ENCODE measurements at places on chromosomes 2 and 18.
A peak's percentile ranks its signal among the peaks of the same experiment; 100 is the strongest.

GRCh38 chr2:54999182-54999581 is 51.1 kb downstream of the RTN4 start:
- H3K4me1 ChIP-seq = no peaks in the 10 kb centered on the region
- H3K27ac ChIP-seq = no peak overlapping the region
- no peak overlapping the region for H3K4me3 ChIP-seq
- no peak for DNase-seq

DNA sequence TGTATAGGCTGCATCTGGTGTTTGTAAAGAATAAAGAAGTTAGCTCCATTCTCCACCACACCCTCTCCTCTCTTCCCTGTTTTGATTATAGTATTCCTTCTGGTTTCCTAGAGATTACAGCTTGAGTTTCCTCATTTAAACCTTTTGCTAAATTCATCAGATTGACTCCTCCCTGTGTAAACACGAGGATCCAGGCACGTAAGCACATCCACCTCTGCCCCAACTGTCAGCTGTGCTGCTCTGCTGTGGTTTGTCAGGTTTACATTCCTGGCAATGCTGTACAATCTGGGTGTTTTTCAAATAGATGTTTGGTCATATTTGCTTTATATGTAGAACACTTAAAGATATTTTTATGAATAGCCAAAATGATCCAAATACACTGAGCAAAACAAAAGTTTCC is 302.8 kb downstream of the PTGR3 start:
- no peaks in the 10 kb centered on the region for H3K4me1 ChIP-seq
- no peaks in the 10 kb centered on the region for H3K27me3 ChIP-seq
- no peak overlapping the region for H3K4me3 ChIP-seq

- no peaks in the 10 kb centered on the region for H3K36me3 ChIP-seq
- H3K4me3 ChIP-seq = peak overlapping the region; percentile 83
- peaks cover 53% of the 10 kb centered on the region for H3K4me1 ChIP-seq
- no peaks in the 10 kb centered on the region for H3K27me3 ChIP-seq
These were observed 1.0 kb upstream of the PUM2 start for GRCh38 chr2:20351555-20352229.

DNA sequence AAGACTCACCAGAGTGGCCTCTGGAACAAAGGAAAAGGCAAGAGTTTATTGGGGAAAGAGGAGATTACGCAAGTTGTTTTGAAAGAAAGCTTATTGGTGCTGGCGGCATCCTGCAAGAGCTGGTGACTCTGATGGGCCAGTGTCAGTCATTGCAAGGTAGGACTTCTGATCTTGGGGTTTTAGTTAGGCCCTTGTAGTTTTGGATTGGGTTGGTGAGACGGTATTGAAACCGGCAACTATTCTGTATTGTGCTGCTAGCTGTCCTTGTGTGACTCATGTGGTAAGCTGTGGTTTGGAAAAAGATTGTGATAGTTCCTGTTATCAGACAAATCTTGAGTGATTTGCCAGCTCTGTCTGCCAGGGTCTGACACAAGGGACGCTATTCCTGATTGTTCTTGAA is 159.1 kb upstream of the PIEZO2 start:
- no peaks in the 10 kb centered on the region for H3K27me3 ChIP-seq
- H3K36me3 ChIP-seq = no peaks in the 10 kb centered on the region
- H3K27ac ChIP-seq = no peak overlapping the region

DNA sequence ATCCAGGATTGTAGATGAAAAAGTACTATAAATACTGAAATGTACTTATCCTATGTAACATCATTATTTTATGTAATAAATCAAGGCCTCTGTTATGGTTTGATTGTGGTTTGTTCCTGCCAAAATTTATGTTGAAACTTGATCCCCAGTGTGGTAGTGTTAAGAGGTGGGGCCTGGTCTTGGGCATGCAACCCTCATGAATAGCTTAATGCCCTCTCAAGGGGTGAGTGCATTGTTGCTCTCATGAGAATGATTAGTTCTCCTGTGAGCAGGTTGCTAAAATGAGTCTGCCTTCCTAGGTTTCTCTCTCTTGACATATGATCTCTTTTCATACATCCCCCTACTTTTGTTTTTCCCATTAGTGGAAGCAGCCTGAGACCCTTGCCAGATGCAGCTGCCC is 915.4 kb downstream of the TSN start:
- H3K4me3 ChIP-seq = no peak overlapping the region
- no peaks in the 10 kb centered on the region for H3K36me3 ChIP-seq
- no peaks in the 10 kb centered on the region for H3K27me3 ChIP-seq
- H3K4me1 ChIP-seq = no peaks in the 10 kb centered on the region
- no peak for DNase-seq

DNA sequence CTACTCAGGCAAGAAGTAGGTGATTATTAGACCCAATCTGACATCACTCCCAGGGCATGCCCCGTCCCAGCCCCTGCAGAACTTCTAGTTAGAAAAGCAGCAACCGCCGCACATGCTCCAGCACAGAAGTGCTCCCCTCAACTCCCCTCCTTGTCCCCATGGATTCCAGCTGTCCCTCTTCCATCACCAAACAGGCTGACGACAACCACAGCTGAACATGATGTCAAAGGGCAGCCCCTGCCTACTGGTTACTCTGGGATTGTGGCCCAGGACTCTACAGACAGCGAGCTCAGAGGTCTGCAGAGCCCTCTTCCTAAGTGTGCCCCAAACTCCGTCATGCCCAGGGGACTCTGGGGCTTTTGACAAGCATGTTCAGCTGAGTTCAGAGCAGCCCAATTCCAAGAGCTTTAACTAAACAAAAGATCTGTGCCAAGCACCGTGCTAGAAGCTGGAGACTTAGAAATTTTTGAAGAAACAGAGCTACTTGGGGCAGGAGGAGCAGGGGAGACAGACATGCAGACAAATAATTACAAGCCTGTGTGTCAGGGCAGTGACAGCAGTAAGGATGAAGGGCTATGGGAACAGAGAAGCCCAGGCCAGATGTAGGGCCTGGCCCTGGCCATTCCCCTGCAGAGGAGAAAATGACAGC is 148.1 kb downstream of the BCL11A start:
- no peak overlapping the region for H3K27ac ChIP-seq
- H3K4me1 ChIP-seq = no peaks in the 10 kb centered on the region
- no peak for DNase-seq
- no peaks in the 10 kb centered on the region for H3K27me3 ChIP-seq

DNA sequence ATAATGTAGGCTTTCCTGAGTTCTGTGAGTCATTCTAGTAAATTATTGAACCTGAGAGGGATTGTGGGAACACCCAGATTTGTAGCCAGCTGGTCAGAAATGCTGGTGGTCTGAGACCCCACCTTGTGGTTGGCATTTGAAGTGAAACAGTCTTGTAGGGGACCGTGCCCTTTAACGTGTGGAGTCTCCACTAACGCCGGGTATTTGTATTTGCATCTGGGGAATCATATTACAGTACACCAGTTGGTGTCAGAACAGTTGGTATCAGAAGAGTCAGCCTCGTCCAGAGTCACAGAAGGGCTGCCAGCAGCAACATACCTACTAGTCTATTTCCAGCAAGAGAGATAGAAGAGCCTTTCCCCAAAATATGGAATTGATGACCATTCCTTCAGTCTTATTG is 38.3 kb upstream of the PTPN4 start:
- peak; percentile 33 for DNase-seq
- no peak overlapping the region for H3K27ac ChIP-seq
- H3K27me3 ChIP-seq = peaks cover 28% of the 10 kb centered on the region
- no peaks in the 10 kb centered on the region for H3K36me3 ChIP-seq
- no peak overlapping the region for H3K4me3 ChIP-seq

DNA sequence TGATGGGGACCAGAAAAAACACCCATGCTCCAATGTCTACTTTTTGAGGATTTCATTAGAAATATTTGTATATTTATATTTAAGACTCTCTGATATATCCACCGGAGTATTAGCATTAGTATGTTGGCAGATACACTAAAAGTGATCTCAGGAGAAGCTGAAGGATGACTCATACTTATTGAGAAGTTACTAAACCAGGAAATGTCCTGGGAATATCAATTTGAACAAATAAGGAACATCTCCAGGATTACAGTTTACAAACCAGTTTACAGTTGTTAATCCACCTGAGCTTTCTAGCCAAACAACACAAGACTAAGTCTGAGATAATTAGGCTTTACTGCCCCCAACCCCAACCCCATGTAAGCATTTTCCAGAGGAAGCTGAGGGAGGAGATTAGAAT is 16.1 kb upstream of the DPP4 start:
- no peaks in the 10 kb centered on the region for H3K27me3 ChIP-seq
- no peak overlapping the region for H3K4me3 ChIP-seq
- peaks cover 66% of the 10 kb centered on the region for H3K4me1 ChIP-seq
- no peaks in the 10 kb centered on the region for H3K36me3 ChIP-seq
- no peak overlapping the region for H3K27ac ChIP-seq
- DNase-seq = no peak

DNA sequence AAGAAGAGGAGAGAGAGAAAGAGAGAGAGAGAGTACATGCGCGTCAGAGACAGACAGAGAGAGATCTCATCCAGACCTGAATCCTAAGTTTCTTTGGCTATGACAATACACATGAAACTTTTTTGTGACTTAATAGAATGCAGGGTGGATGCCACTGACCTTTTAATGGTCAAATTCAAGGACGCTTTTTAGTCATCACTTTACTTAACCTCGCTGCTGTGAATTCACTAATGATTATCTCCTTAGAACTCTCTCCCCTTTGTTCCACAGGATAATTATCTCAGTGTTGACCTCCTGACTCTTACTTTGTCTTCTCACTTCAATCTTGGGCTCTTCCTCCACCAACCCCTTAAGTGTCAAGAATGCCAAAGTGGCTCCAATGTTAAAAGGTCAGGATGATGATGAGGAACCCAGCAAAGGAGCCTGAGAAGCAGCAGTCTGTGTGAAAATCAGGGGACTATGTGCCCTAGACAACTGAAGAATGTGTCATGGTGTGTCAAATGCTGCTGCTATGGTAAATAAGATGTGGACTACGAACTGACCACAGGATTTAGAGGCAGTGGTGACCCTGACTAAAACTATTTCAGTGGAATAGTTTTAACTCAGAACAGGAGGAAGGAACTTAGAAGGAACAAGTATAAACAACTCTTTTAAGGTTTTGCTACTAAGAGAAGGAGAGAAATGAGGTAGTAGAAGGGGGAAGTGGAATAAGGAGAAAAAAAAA is 382.1 kb downstream of the ZEB2 start:
- H3K27me3 ChIP-seq = no peaks in the 10 kb centered on the region
- peaks cover 14% of the 10 kb centered on the region for H3K4me1 ChIP-seq
- H3K4me3 ChIP-seq = no peak overlapping the region
- peak overlapping the region; percentile 7 for H3K27ac ChIP-seq
- no peaks in the 10 kb centered on the region for H3K36me3 ChIP-seq

GRCh38 chr2:62099050-62099449 is 96.9 kb upstream of the B3GNT2 start:
- no peaks in the 10 kb centered on the region for H3K4me1 ChIP-seq
- no peaks in the 10 kb centered on the region for H3K27me3 ChIP-seq
- H3K27ac ChIP-seq = no peak overlapping the region
- DNase-seq = no peak
- no peaks in the 10 kb centered on the region for H3K36me3 ChIP-seq

DNA sequence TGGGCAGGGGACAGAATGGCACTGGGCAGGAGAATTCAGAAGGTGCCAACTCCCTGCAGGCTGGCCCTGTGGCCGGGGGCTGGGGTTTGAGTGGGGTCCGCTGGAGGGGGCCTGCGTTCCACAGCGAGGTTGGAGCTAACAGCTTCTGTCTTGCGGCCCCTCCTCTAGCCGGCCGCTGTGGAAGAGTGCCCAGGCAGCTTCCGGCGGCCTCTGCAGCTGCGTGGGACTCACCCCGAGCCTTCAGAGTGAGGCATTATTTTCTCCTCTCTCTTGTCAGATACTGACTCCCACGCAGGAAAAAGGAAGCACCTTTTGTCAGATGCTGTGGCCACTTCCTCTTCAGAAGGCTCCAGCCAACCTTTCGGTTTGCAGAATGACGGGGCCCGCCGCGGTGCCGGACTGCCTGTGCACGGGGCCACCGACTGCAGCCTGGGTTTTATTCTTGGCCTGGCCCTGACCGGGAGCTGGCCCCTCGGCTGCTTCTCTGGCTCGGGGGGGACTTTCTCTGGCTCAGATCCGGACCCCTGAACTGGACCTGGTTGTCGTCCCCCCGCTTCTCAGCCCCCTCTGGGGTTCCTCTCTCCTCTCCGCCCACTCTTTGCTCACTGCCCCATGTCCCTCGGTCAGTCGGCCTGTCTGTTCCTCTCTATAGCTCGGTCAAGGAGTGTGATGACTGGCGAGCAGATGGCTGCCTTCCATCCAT is 40.1 kb downstream of the ARHGAP25 start:
- peaks cover 6% of the 10 kb centered on the region for H3K27me3 ChIP-seq
- DNase-seq = no peak
- no peak overlapping the region for H3K4me3 ChIP-seq
- H3K4me1 ChIP-seq = no peaks in the 10 kb centered on the region

GRCh38 chr2:31028417-31028816 is 109.8 kb downstream of the GALNT14 start:
- H3K4me3 ChIP-seq = no peak overlapping the region
- H3K27me3 ChIP-seq = 0 out of 3 replicates have a peak, but pooled peaks cover 6% of the 10 kb centered on the region
- H3K4me1 ChIP-seq = no peaks in the 10 kb centered on the region
- DNase-seq = no peak

DNA sequence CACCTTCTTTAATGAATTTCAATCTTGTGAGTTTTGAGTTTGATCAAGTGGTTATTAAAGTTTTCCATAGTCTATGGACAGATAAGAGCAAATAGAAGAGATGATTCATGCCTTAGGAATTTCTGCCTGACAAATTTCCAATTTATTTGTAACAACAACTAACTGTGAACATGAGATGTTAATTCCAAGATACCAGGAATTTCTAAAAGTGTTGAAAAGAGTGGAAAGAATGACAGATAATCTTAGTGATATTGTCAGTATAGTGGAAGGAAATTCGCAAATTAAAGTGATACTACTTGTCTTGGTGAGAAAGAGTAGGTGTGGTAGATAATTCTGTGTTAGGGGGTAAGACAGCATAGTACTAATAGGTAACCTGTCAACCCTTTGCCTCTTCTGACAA is 82.4 kb downstream of the AGPS start:
- H3K36me3 ChIP-seq = peaks cover 7% of the 10 kb centered on the region
- no peak overlapping the region for H3K4me3 ChIP-seq
- H3K27ac ChIP-seq = no peak overlapping the region
- no peak for DNase-seq

GRCh38 chr2:112184121-112184520 is 45.9 kb downstream of the FBLN7 start:
- DNase-seq = no peak
- no peaks in the 10 kb centered on the region for H3K27me3 ChIP-seq
- H3K4me3 ChIP-seq = no peak overlapping the region

- no peaks in the 10 kb centered on the region for H3K36me3 ChIP-seq
- H3K27ac ChIP-seq = no peak overlapping the region
- H3K4me3 ChIP-seq = no peak overlapping the region
These were observed 105.5 kb upstream of the GLI2 start for GRCh38 chr2:120630031-120630701.
